IPS-NIHi11 (cell line): ENCODE measurements at places on chromosomes 1 and 21.

GRCh38 chr1:43042773-43043457 is 84.2 kb upstream of the SLC2A1 start:
- DNase-seq, result no peak

- DNase-seq, result no peak
These were observed 277.1 kb upstream of the SGIP1 start for GRCh38 chr1:66256629-66257572.

DNA sequence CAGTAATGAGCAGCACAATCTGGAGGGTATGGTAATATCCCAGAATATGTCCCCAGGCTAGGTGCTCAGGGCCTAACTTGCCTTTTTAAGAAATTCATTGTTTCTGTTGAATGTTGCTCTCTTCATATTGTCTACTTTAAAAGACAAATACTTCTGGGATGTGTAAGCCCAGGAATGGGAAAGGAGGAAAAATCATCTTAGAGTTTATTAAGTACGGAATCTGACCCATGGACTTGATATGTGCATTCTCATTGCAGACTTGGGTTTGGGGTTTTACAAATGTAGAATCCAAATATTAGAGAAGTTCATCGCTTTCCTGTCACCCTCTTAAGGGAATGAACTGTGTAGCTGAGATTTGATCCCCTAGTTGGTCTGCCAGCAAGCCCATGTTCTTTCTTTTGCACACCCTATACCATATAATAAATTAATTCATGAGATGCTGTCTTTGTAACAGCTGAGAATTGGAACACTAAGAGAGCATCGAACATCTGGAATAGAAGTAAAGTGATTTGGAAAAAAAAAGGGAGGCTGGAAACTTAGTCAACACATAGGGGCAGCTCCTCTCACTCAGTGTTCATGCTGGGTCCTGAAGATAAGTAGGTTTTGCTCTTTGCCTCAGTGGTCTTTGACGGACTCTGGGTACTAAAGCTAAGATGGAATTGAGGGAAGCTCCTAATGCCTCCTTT is 235.8 kb upstream of the C1orf105 start:
- DNase-seq, result no peak

- DNase-seq, result no peak
These were observed 50.3 kb downstream of the NFASC start for GRCh38 chr1:204920967-204921366.

DNA sequence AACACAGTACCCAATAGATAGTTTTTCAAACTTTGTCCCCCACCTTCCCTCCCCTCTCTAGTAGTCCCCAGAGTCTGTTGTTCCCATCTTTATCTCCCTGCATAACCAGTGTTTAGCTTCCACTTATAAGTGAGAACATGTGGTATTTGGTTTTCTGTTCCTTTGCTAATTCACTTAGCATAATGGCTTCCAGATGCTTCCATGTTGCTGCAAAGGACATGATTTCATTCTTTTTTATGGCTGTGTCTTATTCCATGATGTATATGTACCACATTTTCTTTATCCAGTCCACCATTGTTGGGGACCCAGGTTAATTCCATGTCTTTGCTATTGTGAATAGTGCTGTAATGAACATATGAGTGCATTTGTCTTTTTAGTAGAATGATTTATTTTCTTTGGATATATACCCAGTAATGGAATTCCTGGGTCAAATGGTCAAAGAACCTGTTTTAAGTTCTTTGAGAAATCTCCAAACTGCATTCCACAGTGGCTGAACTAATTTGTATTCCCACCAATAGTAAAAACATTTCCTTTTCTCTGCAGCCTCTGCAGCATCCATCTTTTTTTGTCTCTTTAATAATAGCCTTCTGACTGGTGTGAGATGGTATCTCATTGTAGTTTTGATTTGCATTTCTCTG is 126.0 kb downstream of the AK5 start:
- DNase-seq, result no peak

GRCh38 chr1:15120251-15120945 is 33.1 kb upstream of the TMEM51 start:
- DNase-seq, result no peak

DNA sequence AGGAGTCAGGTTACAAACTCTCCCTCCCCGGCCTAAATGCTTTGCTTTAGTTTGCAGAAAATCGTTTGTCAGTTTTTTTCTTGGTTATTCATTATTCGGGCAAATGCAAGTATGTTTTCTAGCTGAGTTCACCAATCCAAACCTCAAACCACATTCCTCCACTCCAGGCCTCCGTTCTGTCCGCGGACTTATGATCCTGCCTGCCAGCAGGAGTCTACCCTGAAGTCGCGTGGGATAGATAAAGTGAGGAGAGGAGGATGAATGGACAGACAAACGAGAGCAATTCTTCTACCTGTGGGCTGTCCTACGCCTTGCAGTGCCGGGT is 1.3 kb downstream of the ADAMTS1 start:
- peak; percentile 17 for DNase-seq

GRCh38 chr1:156488566-156489165 is 11.9 kb downstream of the MEF2D start:
- no peak for DNase-seq

- no peak for DNase-seq
These were observed 65.7 kb downstream of the FAF1 start for GRCh38 chr1:50894340-50894739.

DNA sequence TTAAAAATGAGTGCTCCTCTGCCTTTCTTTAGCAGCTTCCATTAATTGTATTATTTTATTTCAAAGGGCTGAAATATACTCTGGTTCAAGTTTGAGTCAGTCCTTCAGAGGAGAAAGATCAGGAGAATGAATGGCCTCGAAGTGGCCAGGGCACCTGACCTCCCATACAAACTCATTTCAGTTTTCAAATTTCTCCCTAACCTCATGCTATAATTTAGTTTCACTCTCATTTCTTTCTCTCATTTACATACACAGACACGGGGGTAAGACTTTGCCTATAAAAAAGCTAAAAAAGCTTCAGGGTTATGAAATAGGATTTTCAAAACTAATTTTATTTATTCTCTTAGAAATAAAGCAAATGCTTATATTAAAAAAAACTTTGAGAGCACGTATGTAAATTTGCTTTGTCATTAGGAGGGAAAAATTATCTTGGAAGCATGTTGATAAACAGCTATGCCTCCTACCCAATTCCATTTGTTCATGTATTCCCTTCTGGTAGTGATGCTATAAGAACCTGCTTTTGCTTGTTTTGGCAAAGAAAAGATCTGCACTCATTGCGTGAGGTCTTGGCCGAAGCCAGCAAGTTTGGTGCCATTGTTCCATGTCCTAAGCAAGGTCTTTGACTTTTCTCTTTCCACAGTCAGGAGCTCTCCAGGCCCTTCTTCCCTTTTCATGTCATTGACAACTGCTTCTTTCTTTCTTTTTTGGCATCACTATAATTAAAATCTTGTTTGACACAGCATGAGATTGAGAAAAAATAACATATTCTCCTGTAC is 80.4 kb upstream of the LRRC53 start:
- DNase-seq, result no peak

- DNase-seq, result no peak
These were observed 92.4 kb upstream of the DPT start for GRCh38 chr1:168821434-168821833.

GRCh38 chr1:160975026-160975425 is 20.4 kb upstream of the ITLN2 start:
- no peak for DNase-seq

GRCh38 chr21:42121794-42122193 is 50.7 kb downstream of the UMODL1 start:
- no peak for DNase-seq

- no peak for DNase-seq
These were observed 8.7 kb upstream of the OR10K2 start for GRCh38 chr1:158434741-158435140.

DNA sequence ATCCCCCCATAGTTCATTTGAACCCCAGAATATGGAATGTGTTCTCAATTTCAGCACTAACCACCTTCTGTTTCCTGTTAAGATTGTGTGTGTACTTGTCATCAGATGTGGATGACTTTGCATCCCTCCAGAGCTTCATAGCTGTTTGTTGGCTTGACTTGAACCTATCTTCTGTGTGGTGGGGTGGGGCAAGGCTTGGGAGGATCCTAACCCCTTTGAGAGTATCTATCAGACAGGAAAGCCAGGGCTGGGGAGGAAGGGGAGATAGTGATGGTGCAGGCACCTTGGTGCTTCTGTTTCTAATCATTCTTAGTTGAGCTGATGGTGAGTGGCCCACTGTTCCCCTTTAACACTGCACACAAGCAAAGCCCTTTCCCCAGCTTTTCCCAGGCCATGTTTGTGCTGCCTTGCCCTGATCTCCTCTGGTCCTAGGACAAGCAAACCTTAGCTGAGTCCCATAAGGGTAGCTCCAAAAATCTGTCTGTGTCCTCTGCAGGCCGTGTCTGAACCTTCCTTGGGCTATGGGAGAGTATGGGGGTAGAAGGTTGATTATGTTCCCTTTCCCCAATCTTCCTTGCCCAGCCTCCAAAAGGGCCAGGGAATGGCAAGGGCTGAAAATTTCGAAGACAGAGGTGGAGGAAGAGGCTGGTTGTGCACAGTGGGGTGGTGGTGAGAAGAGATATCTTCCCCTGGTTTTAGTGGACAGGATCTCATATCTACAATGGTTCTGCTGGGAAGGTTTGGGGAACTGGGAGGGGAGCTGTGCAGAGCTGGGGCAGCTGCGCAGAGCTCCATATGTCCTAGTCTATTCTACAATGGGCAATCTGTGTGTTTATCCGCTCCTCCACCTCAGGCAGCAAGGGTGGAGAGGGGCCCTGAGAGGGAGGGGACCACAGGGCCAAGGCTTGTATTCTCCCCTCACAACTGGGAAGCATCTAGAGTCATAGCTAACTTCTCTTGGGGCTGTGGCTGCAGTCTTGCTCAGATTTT is 1.4 kb downstream of the NHLH1 start:
- no peak for DNase-seq

DNA sequence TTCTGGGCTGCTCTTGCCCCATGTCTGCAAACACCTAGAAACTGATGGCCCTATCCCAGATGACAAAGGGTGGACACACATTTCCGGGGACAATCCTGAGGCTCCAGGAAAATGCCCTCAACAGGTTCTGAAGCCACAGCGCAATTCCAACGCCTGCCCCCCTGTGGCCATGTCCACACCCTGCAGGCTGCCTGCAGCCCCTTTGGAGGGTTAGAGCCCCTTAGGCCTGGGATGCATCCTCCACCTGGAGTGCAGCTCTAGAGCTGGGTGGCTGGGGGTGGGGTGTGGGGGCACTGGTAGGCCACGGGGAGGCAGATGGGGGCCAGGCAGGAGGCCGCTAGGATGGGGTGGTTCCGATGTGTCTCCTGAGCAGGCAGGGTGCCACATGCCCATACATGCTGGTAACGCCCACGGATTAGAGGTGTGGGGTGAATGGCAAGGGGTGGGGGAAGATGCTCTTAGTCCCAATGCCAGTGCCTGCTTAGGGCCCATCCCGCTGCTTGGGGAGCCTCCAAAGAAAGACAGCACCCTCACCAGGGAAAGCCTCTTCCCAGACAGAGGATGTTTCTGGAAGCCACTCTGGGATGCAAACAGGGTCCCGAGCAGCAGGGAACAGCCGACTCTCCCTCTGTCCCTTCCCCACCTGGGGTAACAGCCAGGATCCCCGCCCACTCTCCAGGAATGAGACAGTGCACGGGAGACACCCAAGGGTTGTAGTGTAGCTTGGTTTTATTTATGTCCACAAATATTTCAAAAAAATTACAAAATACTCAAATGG is 34.0 kb downstream of the SLC45A1 start:
- DNase-seq, result peak; percentile 90

- no peak for DNase-seq
These were observed 35.9 kb upstream of the RNF19B start for GRCh38 chr1:33000427-33001026.

DNA sequence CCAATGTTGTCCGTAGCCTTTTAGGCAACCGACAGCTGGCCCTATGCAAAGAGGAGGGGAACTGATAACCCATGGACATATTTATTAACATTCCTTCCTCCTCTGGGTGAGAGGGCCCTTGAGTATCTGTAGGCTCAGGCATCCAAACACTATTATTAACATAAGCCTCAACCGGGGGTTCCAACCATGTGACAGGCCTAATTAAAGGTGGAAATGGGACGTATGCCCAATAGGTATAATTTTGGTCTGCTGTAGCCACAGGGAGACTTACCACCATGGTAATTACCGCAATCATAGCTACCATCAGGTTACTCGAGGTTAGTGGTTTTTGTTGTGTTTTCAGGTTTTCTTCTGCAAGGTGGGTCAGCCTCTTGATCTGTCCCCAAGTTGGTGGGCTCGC is 5.3 kb downstream of the DAP3 start:
- DNase-seq, result no peak

DNA sequence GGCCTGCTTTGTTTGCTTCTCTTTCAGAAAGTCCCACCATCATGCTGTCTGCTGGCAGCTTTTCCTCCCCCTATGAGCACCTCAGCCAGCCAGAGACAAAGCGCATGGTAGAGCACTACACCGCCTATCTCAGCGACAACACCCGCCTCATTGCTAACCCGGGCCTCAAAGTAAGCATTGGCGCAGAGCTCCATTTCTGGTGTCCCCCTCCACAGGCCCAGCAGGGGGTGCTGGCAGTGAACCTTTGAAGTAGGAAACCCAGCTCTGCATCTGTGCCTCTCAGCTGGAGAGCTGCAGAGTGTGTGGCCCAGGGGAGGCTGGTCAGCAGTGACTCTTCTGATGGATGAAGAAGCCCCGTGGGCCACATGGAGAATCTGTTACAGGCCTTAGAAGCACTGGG is 81.2 kb upstream of the RAVER2 start:
- peak; percentile 30 for DNase-seq

GRCh38 chr1:69700770-69701169 is 133.0 kb downstream of the LRRC7 start:
- peak; percentile 34 for DNase-seq

DNA sequence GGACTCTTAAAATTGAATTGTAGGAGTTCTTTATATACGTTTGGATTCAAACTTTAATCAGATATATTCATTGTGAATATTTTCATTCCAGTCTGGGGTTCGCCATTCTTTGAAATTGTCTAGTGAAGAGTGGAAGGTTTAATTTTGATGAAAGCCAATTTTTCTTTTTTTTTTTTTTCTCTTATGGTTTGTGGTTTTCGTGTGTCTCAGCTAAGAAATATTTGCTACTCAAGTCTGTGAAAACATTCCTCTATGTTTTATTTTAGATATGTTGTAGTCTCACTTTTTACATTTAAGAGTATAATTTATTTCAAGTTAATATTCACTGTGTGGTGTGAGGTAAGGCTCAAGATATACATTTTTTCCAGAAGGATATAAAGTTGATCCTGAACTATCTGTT is 220.5 kb downstream of the KCNT2 start:
- DNase-seq, result no peak

- DNase-seq, result no peak
These were observed 30.1 kb downstream of the DHX9 start for GRCh38 chr1:182869241-182869666.

- DNase-seq, result no peak
These were observed 102.6 kb downstream of the ZNF644 start for GRCh38 chr1:90919190-90919719.

DNA sequence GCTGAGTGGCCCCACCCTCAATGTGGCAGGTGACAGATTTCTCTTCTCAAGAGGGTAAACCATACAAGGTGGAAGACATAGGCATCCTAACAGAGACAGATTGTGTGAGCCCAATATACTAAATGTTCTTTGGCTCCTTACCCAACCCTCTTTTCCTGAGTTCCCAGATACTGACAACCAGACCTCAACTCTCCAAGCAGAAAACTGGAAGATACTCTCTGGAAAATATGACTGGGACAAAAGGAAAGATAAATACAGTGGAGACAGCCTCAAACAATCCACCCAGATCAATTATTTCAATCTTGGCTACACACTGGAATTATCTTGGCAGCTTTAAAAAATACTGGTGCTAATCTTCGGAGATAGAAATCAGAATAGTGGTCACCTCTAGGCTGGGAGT is 6.5 kb downstream of the EVI5 start:
- no peak for DNase-seq

GRCh38 chr1:14968251-14968851 is 185.2 kb upstream of the TMEM51 start:
- DNase-seq, result no peak
